ENCODE measurements at places on chromosomes 11 and 22.

DNA sequence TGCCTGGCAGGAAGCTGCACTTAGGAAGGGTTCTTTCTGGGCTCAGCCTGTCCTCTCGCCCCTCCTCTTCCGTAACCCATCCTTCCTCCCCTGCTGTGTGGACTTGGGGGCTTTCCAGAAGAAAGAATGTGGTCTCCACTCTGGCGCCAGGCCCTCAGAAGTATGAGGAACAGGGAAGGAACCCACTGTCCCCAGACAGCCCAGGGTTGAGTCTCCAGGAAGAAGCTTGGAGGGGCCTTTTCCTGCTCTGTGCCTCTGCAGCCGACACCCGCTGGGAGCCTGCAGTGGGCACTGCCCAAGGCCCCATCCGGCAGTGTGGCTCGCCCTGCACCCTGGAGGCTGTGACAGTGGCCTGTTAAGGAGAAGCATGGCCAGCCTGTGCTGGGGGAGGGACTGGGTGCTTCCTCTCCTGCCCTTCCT is 112.6 kb downstream of the ST3GAL4 start:
- peak; percentile 24 for DNase-seq

GRCh38 chr11:12200991-12201985 is 90.9 kb downstream of the MICAL2 start:
- no peak for DNase-seq

- DNase-seq, result no peak
Measured at GRCh38 chr11:41716862-41717261, 257.4 kb upstream of the LRRC4C start.

GRCh38 chr11:44589301-44589700 is 23.8 kb downstream of the CD82 start:
- DNase-seq, result no peak

DNA sequence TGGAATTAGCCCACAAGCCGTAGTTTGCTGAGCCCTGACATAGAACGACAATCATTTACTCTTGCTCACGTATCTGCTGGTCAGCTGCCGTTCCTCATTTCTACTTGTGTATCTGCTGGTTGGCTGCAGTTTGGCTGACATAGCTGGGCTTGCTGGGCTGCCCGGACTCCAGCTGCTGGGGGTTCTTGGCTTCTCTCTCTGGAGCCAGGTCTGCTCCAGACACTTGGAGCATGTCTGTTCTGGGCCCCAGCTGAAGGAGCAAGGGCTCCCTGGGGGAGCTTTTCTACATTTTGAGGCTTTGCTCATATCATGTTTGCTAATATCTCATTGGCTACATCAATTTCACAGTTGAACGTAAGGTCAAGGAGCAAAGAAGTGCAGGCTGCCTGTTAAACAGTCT is 47.3 kb downstream of the PRDM11 start:
- DNase-seq, result no peak

GRCh38 chr11:22190827-22191463 is 1.9 kb upstream of the ANO5 start:
- DNase-seq, result no peak

DNA sequence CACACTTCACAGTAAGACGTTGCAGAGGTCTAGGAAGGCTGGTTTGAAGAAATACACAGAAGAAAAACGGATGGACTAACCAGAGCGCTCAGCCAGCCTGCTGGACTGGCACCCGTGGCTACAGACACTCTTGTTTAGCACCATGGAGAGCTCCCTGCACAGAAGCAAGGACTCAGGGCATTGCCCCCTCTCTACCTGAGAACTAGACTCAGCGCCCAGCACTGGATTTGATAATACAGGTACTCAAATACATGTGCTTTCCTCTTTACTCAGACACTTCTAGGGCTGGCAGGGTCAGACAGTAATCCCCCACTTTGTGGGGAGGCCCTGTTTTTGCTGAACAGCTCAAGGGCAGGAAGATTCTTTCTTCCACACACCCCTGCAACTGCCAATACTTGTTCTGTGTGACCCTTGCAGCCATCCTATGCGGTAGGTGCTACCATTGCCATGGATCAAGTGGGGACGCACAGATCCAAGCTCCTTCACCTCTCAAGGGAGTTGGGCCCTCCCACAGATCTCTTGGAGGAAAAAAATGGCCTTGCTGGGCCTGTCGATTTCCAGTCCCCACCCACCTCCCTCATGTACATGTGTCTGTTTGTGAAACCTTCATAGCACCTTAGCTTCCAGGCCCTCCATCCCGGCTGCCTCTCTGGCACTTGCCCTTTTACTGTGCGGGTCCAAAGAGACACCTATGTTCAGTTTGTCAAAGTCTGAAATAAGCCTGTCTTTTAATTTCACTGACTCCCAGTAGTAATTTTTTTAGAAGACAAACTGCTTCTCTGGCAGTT is 5.1 kb upstream of the P2RX6 start:
- peak; percentile 68 for DNase-seq

- no peak for DNase-seq
Measured at GRCh38 chr11:128965485-128965884, 22.8 kb upstream of the TP53AIP1 start.

DNA sequence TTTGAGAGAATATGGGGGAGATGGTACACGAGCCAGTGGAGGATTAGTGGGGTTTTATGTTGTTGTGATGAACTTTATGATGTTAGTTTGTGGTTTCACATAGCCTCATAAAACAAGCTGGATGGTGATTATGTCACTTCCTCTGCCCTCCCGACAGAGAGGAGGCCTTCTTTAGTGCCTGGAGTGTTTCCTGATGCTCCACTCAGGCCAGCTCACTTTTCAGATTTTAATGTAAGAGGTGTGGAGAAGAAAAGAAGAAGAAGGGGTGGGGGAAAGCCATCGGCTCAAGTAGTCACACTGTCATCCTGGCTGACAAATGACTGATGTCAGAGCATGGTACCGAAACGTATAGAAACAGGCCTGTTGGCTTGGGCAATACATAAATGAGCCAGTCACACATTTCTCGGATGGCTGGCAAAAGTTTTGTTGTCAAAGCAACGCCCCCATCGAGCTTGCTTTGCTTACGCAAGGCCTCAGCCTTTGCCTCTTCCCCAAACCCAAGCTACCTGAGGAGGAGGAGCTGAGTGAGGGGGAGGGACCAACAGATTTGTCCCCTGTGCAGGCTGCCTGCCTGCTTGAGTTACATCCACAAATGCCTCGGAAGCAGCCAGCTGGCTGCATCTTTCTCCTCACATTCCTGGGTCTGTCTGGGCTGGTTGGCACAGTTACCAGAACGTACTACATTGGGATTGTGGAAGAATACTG is at the start of gene HEPHL1:
Gene HEPHL1 (plus strand): TSS at position 578 of the 705 bp plus-strand sequence. CDS start 15 bp downstream, at position 593.
- DNase-seq, result no peak

DNA sequence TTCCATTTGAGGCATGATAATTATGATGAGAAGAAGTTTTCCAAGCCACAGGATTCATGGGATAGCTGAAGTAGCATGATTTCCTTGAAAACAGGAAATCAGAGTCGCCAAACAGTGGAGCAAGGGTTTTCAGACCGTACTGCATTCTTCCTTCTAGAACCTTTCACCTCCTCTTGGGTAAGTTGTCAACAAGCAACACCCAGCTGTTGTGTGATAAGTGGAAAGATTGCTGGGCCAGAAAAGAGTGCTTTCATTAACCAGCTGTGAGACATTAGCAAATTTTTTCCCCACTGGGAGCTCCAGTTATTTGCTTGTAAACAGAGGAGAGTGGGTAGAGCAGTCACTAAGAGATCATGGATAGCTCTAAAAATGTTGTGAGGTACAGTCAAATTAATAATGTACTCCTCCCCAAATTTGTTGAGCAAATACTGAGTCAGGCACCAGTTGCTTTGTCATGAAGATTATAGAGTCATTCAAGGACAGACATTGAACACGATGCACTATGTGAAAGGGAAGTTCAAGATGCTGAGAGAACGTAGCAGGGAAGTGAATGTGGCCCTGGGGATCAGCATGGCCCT is 11.7 kb upstream of the MPEG1 start:
- no peak for DNase-seq

Data from mucosa of descending colon (tissue), 3 donors.